CD4-positive, alpha-beta memory T cell (primary cell): ENCODE measurements at places on chromosomes 1 and 21. TPM values are rescaled to one million over a fixed set of nuclear protein-coding genes. Genes with fewer than 3 reads are reported as not detected.

DNA sequence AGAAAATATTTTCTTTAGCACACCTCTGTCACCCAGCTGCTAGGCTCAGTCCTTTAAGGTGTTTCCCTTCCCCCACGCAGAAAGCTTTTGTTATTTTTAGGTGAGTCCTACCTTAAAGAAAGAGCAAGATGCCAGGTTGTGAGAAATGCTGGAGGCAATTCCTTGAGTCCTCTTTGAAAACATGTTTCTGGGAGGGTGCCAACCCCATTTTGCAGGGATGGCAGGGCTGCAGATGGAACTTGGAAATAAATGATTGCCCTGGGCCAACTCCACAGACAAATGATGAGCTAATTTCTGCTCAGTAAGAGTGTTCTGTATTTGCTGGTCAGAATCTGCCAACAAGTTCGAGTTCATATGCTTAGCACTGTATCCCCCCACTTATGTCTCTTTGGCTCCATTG is 119.2 kb upstream of the RAB3GAP2 start:
- no peak for DNase-seq

GRCh38 chr1:154844297-154844681 is 25.8 kb downstream of the KCNN3 start:
- no peak for DNase-seq

PDZK1IP1 gene
- not detected for total RNA-seq

PLA2G2F gene
- total RNA-seq = not detected

- no peak for DNase-seq
These were observed 6.7 kb upstream of the SMYD3 start for GRCh38 chr1:246513619-246514343.

GRCh38 chr1:36224537-36225282 is 467 bp downstream of the THRAP3 start:
- no peak for DNase-seq

DNA sequence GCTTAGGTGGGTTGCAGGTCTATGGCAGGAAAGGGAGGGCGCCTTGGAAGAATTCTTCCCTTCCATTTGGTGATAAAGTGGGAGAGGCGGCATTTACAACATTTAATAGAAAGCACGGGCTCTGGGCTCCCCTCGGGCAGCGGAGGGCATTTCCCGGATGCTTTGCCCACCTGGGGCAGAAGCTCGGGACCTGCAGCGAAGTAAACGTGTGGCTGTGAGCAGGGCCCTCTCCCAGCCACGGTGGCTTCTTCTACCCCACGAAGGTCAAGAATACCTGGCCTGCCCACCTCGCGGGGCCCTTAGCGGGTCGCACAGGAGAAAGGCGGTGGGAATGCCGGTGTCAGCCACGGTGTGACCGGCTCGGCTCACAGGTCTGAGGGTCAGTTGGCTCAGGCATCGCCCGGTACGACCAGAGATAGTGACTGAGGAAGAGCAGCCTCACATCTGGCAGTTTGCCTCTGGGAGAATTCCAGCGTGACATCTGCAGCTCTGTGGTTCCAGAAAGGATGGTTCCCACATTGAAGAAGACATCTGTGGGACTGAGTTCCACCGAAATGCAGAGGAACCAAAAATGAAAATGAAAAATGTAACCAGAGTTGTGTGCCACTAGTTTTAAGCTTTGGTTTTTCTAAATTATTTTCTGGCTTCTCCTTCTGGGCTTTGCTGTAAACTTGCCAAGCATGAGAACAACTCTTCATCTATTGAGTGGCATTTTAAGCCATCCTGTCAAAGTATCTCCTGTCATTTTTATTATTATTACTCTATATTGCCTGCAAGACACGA is 720 bp upstream of the F3 start:
- no peak for DNase-seq

LORICRIN gene
- not detected for total RNA-seq

HSPA6 gene
- total RNA-seq = 2.4 TPM

DNA sequence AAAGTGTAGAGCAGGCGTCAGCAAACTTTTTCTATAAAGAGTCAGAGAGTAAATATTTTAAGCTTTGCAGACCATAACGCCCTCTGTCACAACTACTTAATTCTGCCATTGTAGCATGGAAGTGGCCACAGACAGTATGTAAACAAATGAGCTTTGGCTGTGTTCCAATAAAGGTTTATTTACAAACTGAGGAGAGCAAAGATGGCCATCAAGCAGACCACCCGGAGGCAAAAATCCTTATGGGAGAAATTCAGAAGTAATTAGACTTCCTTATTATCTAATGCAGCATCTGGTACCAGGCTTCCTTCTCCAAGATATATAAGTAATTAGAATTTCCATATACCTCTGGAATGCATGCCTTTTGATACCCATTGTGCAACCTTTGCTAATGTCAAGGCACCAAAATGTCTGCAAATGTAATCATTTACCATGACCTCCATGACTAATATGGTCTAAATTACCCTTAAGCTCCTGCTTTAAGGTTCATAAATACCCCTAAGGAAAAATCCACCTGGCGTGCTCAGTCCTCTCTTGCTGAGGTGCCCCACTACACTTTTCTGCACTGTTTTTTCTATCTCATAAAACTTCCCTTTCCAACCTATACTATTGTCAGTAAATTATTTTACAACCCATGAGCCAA is 377.8 kb downstream of the MATN1 start:
- no peak for DNase-seq

DNA sequence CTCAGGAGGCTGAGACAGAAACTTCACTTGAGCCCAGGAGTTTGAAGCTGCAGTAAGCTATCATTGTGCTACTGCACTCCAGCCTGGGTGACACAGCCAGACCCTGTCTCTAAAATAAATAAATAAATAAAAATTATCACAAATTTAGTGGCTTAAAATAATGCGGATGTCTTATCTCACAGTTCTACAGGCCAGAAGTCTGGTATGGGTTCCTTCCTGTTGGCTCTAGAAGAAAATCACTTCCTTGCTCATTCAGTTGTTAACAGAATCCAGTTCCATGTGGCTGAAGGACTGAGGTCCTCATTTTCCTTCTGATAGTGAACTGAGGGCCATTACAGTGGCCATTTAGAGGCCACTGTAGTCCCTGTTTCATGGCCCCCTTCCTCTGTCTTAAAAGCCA is 94.6 kb upstream of the S1PR1 start:
- no peak for DNase-seq

NMNAT2 gene
- total RNA-seq = not detected

GRCh38 chr21:42118901-42119300 is 47.8 kb downstream of the UMODL1 start:
- no peak for DNase-seq

DNA sequence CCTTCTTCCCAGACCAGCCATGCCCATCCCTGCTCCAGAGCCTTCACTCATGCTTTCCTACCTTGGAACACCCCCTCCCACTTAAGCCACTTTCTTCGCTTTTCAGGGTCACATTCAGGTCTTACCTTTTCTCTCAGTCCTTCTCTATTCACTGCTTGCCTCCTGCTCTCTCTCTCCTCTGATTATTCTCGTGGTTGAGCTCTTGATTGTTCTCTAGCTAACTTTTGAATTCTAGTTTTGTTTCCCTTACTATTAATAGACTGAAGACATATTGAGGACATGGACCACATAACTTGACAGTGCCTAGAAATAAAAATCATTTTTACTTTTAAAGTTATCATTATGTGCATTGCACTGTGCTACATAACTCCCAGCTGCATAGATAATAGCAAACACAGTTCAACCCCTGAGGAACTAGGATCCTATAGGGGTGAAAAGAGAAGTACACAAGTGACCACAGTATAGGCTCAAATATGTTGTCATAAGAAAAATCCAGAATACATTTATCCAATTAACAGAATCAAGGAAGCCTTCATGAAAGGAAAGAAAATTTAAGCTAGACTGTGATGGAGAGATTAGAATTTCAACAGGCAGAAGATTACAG is 21.5 kb downstream of the INSL5 start:
- DNase-seq = no peak

C21orf58 gene
- total RNA-seq = 8.2 TPM

DNA sequence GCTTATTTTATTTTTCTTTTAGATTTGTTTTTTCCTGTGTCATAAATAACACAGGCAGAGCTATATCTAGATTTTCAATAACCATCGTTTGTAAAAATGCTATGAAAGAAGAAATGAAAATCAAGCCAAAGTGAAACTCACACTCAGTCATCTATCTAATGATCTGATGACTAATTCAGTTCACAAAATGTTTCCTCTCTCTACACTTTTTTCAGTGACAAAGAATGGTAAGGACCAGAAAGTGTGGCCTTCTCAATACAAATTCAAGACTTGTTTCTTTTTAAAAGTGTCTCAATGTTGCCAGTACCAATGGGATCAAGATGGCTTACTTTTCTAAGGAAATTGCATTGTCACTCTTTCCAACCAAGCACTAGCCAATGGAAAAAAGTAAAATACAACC is 282.8 kb upstream of the PKN2 start:
- no peak for DNase-seq

- no peak for DNase-seq
These were observed 11.9 kb upstream of the CAPN2 start for GRCh38 chr1:223700388-223700918.

AKNAD1 gene
- total RNA-seq = not detected

DNA sequence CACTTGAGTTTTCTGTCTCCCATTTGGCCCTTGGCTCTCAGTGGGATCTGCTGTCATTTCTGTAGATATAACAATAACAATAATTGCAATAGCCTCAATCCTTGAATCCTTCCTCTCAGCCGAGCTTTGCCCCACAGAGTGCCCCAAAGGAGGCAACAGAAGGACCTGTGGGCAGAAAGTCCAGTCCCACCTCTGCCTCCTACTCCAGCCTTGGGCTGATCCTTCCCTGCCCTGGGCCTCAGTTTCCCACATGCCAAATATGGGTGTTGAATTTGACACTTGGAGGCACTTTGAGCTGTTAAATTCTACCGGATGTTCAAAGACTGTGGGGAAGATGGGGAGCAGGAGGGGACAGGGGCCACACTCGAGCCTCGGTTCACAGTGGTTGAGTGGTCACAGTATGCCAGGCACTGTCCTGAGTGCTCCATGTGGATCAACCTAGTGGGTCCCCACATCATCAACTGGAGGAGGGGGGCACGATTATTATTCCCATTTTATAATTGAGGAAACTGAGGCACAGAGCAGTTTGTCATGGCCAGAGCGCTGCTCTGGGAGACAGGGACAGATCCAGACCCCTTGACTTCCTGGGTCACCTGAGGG is 307.1 kb downstream of the MATN1 start:
- DNase-seq = no peak

RIT1 gene
- 45.0 TPM for total RNA-seq

SH3D21 gene
- 3.3 TPM for total RNA-seq

TCHHL1 gene
- not detected for total RNA-seq

DNA sequence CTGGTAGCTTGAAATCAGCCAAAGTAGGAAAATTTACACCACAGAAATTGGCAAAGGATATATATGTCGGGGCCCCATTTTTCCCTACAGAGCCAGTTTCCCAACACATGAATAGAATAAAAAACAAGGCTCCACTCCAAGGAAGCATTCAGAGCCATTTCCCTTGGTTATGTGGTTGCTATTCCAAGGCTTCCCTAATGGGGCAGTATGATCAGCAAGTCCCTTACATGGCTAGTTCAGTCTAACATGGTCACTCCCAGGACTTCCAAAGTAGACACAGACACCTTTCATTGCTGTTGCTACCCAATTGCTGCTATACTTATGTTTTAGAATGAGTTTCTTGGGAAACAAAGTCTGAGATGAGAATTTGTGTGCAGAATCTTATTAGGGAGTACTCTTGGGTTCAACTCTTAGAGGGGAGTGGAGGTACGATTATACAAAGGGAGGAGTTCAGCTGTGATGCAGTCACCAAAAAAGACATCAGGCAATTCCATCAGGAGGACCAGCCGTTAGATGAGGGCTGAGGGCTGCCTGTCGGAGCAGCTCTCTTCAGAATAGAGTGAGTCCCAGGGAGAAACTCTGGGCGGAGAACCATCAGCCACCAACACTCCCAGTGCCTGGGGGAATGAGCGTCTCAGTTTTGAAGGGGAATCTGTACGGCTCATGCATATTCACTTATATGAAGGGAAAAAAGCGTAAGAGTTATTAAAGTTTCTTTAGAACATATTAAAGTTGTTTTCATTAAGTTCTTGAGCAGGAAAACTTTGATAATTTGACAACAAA is 92.9 kb downstream of the C21orf91 start:
- no peak for DNase-seq

GRCh38 chr1:109923131-109923945 is 12.7 kb downstream of the CSF1 start:
- DNase-seq = no peak

SLC37A1 gene
- total RNA-seq = 18.1 TPM

DNA sequence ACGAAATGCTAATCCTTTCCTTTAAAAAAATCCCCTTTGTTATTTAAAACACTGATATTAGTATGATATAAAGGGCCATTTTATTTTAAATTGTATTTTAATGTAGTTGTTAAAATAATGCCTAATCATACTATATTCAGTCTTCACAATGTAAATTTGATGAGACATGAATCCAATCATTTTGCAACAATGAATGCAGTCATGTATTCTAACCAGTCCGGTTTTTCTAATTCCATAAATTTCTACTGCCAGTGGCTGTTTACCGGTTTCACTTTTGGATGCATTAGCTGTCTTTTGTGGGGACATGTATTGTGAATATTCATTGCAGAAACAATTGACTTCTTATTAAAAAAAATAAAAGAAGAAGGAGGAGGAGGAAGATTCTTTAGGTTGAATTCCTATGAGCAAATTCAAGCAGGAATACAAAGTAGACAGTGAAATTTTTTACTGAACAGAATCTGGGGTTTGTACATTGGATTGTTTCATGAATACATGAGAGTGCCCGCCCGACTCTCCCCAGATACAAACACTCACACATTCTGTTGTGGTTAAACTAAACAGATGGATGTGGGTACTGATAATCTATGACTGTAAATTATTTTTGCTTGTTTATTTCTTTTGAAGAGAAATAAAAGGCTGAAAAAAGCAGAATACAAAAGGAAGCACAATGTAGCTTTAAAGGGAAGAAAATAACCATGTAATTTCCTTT is 624.8 kb upstream of the PTBP2 start:
- DNase-seq = no peak

SLC45A3 gene
- total RNA-seq = 0.19 TPM

EPHB2 gene
- 0.36 TPM for total RNA-seq

RHD gene
- total RNA-seq = 0.15 TPM

- no peak for DNase-seq
These were observed 50.9 kb downstream of the MEGF6 start for GRCh38 chr1:3560251-3560871.

DNA sequence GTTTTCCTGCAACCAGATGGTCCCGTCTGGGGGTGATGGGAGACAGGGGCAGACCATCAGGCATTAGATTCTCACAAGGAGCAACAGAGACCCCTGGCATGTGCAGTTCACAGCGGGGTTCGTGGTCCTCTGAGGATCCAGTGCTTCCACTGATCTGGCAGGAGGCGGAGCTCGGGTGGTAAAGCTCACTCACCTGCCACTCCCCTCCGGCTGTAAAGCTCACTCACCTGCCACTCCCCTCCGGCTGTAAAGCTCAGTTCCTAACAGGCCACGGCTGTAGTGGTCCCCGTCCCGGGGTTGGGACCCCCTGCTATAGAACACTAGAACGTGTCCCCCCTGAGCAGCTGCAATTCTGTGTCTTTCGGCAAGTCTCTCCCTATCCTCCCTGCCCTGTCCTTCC is 4.6 kb downstream of the KRTAP10-12 start:
- no peak for DNase-seq
